CD4-positive, alpha-beta T cell treated with Interleukin-10 for 1 hour (primary cell): ENCODE measurements at places on chromosomes 4 and X.

DNA sequence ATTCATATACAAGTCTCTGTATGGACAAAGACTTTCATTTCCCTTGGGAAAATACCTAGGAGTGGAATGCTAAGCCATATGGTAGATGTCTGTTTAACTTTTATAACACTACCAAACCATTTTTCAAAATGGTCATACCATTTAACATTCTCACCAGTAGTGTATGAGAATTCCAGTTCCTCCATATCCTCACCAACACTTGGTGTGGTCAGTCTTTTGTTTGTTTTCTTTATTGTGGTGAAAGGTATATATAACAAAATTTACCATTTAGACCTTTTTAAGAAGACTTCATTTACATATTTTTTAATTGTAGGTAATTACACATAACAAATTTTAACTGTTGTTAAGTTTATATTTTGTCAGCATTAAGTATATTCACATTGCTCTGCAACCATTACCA is 12.7 kb upstream of the APLN start:
- no peak for DNase-seq

DNA sequence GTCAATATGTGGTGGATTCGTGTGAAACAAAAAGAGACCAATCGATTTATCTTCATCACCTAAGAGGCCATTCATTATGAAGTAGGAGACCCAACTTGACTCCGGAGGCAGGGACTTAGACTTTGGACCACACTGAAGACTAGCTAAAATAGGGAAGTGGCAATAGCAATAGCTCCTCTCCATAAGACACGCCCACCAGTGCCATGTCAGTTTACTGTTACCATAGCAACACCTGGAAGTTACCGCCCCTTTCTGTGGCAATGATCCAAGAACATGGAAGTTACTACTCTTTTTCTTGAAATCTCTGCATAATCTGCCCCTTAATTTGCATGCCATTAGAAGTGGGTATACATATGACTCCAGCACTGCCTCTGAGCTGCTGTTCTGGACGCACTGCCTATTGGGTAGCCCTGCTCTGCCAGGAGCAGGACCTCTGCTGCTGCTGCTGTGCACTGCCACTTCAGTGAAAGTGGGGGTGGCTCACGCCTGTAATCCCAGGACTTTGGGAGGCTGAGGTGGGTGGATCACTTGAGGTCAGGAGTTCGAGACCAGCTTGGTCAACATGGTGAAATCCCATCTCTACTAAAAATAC is 163.2 kb downstream of the PRKX start:
- no peak for DNase-seq

DNA sequence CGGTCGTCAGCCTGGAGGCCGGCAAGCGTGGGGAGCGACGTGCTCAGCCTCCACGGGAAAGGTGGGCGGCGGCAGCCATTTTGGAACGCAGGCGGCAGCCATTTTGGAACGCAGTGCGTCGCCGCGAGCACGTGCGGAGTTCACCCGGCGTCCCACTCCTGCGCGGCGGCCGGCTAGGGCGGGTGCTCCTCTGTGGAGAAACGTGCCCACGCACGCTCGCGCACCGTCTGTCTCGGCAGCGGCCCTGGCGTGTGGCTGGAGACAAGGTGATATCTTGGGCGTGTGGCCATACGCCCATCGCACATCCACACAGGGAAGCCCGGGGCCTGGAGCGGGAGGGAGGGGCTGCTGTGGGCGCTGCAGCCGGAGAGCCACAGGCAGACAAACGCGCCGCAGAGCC is 21.1 kb downstream of the CPLX1 start:
- DNase-seq = no peak

- no peak for DNase-seq
Measured at GRCh38 chr4:169376421-169376820, 105.7 kb upstream of the SH3RF1 start.

GRCh38 chr4:163959932-163960331 is 465.4 kb downstream of the TMA16 start:
- DNase-seq = no peak

GRCh38 chrX:7216981-7217587 is 69.1 kb upstream of the PUDP start:
- DNase-seq = no peak

- no peak for DNase-seq
Measured at GRCh38 chr4:1600811-1601532, 83.1 kb downstream of the FAM53A start.

DNA sequence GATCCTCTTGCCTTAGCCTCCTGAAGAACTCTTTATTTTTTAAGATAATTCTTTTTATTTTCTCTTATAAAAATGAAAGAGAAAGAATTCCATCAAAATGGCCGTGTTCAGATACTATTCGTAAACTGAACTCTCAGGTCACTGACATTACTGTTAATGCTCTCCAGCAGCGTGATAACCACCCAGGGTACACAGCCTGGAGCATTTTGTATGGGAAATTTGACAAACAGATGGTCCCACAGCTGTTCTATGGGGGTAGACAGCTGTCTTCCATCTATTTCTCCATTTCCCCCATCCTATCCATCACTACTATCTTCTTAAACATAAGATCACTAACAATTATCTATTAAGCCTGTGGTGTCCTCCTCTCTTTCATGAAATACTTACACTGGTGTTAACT is 47.8 kb downstream of the SYNPO2 start:
- DNase-seq = no peak

- DNase-seq = no peak
Measured at GRCh38 chrX:11757397-11757718, 679 bp upstream of the MSL3 start.

DNA sequence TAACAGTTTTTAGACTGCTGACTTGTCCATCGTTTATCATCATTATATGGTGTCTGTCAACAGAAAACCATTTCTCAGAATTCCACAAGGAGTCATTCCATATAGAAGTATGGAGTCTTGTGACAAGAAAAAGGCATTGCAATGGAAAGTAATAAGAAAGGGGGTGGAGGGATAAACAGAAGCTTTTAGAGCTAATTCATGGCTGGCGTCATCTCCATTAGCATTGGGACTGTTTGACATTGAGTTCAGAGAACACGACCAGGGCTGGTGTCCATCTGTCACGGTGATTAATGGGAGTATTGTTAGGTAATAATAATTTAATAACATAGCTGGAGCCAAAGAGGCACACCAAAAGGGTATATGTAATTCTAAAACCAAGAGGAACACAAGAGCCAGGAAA is 101.9 kb upstream of the SFRP2 start:
- DNase-seq = no peak

GRCh38 chrX:9062641-9063040 is 28.7 kb upstream of the FAM9B start:
- no peak for DNase-seq

DNA sequence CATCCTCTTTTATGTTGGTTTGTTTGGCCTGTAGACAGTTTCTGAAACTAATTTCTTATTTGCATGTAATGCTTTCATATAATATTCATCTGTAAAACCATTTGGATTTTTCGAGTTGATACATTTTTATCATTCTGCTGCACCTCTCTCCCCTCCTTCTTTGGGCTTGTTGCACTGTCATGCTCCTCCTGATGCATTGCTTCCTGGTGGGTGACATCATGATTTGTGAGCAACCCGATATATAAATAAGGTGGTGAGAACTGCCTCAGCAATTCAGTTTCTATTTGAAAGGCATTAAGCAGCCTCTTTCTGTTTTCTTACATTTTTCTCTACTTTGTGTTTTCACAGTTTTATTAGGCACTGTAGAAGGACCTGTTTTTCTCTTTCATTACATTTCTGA is 515.7 kb downstream of the RPA4 start:
- no peak for DNase-seq

DNA sequence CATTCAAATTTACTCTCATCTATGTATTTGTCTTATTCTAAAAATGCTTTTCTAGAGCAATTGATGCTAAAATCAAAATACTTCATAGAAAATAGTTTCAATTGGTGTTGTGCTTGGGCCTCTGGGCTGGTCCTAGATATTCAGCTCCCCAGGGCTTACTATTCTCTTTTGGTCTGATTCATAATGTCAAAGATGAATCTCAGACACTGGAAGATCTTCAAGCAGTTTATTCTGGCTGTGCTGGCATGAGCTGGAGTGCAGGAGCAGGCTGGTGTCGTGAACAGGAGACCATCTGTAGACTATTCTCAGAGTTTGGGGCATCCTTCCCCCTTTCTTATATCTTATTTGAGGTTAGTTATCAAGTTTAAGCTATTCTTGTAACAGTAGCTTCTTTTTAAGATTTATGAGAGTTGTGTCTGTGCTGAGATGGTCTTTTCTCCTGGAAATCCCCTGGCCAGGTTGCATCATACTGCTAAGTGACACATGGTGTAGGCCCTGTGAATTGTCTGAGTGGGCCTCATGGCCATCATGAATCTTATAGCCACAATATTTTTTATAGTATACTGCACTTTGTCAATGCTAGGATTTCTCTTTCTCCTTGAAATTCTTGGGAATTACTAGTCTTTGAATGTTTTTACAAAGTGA is 1624.0 kb upstream of the IGFBP7 start:
- no peak for DNase-seq

GRCh38 chr4:178090640-178091411 is 648.6 kb upstream of the AGA start:
- DNase-seq = no peak

DNA sequence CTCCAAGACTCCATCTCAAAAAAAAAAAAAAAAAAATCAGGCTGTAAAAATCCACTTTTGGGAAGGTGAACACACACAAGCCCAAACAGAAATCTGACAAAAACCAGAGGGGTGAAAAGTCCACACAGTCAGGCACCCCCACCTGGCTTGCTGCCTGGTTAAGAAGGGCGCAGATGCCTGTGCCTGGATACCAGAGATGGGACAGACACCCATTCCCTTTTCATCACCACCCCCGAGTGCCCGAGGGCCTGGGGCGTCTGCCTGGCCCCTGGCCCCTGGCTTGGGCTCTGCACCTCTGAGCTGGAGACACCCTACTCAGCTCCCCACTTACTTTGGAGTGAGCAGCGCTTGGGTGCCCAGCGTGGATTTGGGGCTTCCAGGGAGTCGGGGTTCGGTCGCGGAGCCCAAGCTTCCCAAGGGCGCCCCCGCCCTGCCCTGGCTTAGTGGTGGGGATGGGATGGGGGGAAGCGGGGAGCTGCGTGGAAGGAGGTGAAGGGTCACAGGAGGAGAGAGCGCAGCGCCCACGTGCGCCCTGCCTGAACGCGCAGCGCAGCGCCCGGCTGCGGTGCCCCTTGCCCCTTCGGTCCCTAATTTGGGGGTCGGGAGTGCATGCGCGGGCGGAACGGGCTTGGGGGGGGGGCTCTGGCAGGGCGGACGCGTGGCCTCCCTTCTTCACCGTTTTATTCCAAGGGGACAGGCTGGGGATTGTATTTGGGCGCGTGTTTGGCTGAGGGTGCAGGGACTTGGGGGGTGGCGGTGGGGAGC is 11.3 kb downstream of the SHOX start:
- no peak for DNase-seq

DNA sequence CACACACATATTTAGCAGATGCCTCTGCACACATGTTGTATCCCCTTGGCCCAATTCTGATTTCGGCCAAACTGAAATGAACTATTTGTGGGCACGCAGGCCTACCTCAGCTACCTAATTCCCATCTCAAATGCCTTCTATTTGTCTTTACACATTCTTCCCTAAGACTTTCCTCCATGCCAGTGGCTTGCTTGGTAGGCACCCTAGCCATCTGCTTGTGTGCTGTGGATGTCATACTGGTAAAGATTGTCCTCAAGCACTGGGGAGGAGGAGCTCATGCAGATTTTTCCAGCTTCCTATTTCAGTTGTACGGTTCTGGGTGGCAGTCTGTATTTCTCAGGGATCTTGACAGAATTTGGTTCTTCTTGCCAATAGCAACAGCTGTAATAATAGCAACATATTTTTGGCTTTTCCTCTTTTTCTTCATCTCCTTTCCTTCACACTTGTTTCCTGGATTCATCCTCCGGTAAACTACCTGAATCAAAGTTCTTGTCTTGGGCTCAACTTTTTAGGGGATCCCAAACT is 514.3 kb downstream of the ADGRL3 start:
- no peak for DNase-seq

GRCh38 chr4:78885598-78885997 is 53.6 kb downstream of the PAQR3 start:
- no peak for DNase-seq

DNA sequence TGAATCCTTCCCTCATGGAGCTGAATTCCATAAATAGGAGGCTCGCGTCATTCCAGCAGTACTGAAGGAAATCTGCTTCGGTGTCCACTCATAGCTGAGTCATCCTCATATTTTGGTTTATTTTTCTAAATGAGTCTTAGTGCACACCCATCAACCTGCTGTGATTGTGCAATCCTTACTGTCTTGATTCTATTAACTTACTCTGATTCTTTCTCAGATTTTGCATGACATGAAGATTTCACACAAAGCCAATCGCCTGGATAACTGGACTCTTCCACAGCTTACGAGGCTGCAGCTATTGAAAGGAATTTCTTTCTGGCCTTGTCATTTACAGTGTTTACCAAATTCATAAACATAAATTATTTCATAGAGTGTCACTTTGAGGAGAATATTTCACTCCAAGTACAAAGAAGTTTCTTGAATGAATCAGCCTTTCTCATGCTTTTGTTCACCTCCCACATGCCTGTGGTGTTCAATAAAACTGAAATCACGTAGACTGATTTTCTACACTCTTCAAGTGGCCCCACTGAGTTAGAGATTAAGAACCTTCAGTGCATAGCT is 207.6 kb upstream of the SLITRK2 start:
- DNase-seq = no peak

GRCh38 chrX:139751053-139751452 is 43.1 kb upstream of the MCF2 start:
- DNase-seq = no peak

DNA sequence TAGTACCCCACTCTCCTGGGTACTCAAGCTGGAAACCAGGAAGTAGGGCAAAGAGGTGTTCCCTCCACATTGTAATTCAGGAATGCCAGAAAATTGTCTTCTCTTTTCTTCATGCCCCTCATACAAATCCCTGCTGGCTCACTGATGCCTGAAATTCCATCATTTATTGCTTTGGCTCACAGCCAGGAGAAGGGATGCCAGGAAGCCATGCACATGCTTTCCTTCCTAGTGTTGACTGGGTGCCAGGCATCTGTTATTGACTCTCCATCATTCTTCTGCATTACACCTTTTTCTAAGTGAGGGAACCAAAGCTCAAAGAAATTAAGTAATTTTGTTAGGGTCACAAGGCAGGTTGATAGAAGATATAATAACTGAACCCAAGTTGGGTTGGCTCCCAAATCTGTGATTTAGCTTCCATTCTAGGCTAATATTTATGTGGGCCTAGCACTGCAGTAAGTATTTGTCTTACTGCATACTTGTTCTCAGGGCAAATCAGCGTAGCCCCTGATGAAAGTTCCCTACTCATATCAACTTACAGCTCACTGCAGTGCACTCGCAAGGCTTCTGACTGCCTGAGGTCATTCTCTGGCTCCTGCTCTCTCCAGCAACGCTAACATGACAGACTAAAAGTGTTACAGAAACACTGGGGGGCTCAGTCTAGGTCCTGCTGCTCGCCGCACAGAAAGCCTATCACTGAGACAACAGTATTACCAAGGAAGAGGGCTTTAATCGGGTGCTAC is 89.0 kb downstream of the TRAPPC11 start:
- DNase-seq = no peak

- no peak for DNase-seq
Measured at GRCh38 chr4:139639654-139640053, 26.0 kb upstream of the MGST2 start.

- no peak for DNase-seq
Measured at GRCh38 chr4:181478656-181479055, 764.5 kb upstream of the TENM3 start.
